ENCODE measurements at places on chromosomes 16 and 17.

- peaks cover 42% of the 10 kb centered on the region for H3K36me3 ChIP-seq
- DNase-seq: no peak
- H3K4me1 ChIP-seq: peaks cover 14% of the 10 kb centered on the region
- H3K27ac ChIP-seq: no peak overlapping the region
- H3K4me3 ChIP-seq: no peak overlapping the region
These were observed 4.6 kb downstream of the PDF start for GRCh38 chr16:69325784-69326171.

DNA sequence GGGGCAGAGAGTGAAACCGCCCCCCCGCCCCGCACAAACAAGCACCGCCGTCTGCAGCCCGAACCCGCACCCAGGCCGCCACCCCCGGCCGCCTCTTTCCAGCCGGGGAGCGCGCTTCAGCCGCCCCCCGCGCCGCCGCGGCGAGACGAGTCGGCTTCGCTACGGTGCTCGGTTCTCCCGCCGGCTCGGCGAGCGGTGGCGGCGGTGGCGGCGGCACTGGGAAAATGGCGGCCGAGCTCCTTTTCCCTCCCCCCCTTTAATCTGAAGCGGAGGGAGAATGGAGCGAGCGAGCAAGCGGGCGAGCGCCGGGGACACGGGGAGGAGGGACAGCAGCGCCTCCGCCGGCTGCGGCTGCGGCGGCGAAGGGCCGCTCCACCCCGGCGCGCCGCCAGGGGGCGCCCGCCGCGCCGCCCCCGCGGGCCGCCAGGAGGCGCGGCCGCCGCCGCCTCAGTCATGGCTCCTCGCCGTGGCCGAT lies at the start of gene KANSL1:
Gene KANSL1 (minus strand): TSS at position 279 of the 475 bp plus-strand sequence. CDS start 21,286 bp downstream, outside the sequence.
- H3K36me3 ChIP-seq: peaks cover 17% of the 10 kb centered on the region
- H3K4me1 ChIP-seq: peaks cover 43% of the 10 kb centered on the region
- H3K27me3 ChIP-seq: peaks cover 18% of the 10 kb centered on the region
- peak; percentile 96 for DNase-seq

DNA sequence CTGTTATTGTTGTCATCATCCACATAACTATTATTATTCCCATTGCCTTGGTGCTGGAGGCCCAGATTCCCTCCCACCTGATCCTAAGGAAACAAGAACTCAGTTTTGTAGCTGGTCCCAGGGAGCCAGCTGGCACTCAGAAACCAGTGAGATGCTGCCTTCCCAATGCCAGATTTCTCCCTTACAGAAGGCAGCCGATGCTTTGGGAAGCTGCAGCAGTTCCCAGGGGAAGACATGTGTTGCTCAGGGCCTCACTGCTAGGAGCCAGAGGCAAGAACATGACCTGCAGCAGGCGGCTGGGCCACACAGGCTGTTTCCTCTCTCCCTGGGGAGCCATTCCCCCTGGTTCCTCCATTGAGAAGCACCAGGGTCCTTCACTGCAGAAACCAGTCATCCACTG lies 59.9 kb upstream of the GRIN2A start:
- H3K4me1 ChIP-seq: no peaks in the 10 kb centered on the region
- H3K4me3 ChIP-seq: no peak overlapping the region
- no peaks in the 10 kb centered on the region for H3K27me3 ChIP-seq
- DNase-seq: no peak
- H3K36me3 ChIP-seq: no peaks in the 10 kb centered on the region
- H3K27ac ChIP-seq: no peak overlapping the region

DNA sequence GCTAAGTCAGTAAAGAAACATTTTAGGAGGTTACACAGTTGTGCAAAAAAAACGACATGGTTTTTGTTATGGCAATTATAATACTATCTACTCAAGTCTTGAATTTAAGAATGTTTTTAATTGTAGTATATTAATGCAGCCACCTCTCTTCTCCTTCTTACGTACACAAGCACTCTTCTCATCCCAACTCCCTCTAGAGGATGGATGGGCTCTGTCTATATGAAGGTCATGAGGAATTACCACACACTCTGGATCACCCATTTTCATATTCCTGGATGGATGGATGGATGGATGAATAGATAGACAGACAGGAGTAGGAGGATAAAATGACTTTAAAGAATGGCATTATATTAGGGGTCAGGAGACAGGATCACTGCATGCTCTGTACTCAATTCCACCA lies 120.0 kb downstream of the PHKB start:
- no peak overlapping the region for H3K4me3 ChIP-seq
- H3K4me1 ChIP-seq: no peaks in the 10 kb centered on the region
- no peak overlapping the region for H3K27ac ChIP-seq
- H3K27me3 ChIP-seq: no peaks in the 10 kb centered on the region
- DNase-seq: no peak

DNA sequence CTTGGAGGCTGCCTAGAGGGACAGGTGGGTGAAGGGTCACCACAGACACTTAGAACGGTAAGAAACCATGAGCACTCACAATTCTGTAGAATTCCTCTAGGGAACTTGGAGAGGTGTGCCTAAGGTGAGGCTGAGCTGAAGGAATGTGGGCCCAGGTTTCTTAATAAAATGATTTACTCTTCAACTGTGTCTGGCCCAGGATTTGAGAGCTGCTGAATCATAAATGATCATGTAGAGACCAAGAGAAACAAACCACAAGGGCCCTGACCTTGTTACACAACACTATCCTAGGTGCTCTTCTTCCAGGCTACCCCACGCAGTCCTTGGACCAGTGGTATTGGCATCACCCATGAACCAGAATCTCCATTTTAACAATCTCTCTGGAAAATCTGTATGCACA lies 27.7 kb downstream of the ZNF18 start:
- H3K4me1 ChIP-seq: no peaks in the 10 kb centered on the region
- H3K36me3 ChIP-seq: no peaks in the 10 kb centered on the region
- no peak for DNase-seq

- H3K4me3 ChIP-seq: no peak overlapping the region
- peaks cover 17% of the 10 kb centered on the region for H3K36me3 ChIP-seq
- peaks cover 5% of the 10 kb centered on the region for H3K4me1 ChIP-seq
- peaks cover 4% of the 10 kb centered on the region for H3K27me3 ChIP-seq
- no peak for DNase-seq
- no peak overlapping the region for H3K27ac ChIP-seq
These were observed 3.0 kb downstream of the RSAD1 start for GRCh38 chr17:50481648-50482047.

- no peak overlapping the region for H3K4me3 ChIP-seq
- H3K27ac ChIP-seq: no peak overlapping the region
- H3K27me3 ChIP-seq: peaks cover 14% of the 10 kb centered on the region
- DNase-seq: no peak
These were observed 40.9 kb upstream of the BAHCC1 start for GRCh38 chr17:81354252-81354953.

DNA sequence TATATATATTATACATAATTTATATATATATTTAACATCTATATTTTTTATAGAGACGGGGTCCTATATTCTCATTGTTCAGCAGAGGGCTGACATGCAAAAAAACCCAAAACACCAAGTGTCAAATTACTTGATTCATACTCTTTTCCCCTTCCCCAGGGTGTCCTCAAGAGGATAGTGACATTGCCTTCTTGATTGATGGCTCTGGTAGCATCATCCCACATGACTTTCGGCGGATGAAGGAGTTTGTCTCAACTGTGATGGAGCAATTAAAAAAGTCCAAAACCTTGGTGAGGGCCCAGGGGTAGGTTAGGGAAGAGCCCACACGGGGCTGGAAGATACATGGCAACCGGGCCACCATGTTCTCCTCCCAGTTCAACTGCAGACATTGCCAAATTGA lies 11.0 kb downstream of the ITGAM start:
- DNase-seq: no peak
- no peaks in the 10 kb centered on the region for H3K4me1 ChIP-seq
- H3K27ac ChIP-seq: no peak overlapping the region
- H3K4me3 ChIP-seq: no peak overlapping the region
- H3K27me3 ChIP-seq: peaks cover 6% of the 10 kb centered on the region

All from endothelial cell (in vitro differentiated cells).